ENCODE measurements at places on chromosomes 5 and 9.

- DNase-seq, result no peak
Measured at GRCh38 chr5:135446206-135446605, 942 bp downstream of the DCANP1 start.

DNA sequence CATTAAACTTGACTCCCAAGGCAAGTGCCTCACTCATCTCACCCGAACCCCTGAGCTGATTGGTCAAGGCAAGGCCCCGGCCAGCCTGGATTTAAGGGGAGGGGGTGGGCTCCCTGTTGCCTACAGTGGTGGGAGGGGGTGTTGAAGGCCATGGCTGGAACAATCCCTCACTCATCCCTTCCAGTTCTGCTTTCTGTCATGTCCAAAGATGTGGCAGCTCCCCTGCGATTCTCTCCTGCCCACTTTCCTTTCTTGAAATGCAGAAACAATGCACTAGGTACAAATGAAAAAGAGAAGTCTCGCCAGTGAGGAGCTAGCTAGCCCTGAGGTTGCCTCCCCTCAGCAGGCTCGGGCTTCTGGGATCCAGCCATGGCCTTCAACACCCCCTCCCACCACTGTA is 240.9 kb downstream of the SYK start:
- DNase-seq, result no peak

DNA sequence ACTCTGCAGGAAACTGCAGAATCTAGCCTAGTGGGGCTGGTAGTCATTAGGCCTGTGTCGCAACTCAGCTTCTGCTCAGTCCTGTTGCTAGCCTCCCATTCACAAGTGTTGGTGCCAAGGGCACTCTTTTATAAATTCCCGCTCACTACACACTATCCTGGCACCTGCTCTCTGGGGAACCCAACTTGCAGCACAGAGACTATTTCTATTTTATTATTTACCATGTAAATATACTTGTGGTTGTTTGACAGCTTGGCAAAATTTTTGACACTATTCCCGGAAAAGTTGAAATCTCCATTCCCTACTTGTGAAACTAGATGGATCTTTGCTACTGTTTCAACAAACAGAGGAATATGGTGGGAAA is 20.4 kb upstream of the SMC2 start:
- DNase-seq, result no peak

- no peak for DNase-seq
Measured at GRCh38 chr5:122083535-122083934, 5.5 kb upstream of the LOX start.

- no peak for DNase-seq
Measured at GRCh38 chr5:38634568-38635369, 78.3 kb upstream of the LIFR start.

DNA sequence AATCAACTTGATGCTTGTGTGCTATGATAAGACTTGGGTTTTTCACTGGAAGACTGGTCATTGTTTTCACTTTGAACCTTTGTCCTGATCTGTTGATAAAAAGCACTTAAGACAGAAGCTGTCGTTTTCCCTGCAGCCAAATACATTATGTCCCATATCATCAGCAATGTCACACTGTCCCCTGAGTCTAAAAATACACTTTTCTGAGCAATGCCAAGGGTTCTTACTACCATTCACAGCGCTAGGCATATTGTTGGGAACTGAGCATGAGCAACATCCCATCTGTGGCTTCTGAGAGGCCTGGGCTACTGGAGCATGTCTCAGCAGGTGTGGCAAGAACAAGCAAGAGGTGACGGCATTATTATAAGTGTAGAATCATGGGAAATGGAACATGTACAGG is 81.8 kb downstream of the SEMA6A start:
- DNase-seq, result no peak

DNA sequence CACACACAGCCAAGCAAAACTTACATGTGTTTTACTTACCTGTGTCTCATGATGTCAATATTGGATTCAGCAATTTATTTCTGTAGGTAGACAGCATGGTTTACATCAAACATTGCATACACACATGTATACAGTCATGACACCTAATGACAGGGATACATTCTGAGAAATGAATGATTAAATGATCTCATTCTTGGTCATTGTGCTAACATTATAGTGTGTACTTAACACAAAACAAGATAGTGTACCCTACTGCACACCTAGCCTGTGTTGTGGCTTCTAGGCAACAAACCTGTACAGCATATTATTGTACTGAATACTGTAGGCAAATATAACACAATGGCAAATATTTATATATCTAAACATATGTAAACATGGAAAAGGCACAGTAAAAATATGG is 28.0 kb downstream of the ISOC1 start:
- no peak for DNase-seq
